ENCODE measurements at places on chromosomes 5 and 9.

DNA sequence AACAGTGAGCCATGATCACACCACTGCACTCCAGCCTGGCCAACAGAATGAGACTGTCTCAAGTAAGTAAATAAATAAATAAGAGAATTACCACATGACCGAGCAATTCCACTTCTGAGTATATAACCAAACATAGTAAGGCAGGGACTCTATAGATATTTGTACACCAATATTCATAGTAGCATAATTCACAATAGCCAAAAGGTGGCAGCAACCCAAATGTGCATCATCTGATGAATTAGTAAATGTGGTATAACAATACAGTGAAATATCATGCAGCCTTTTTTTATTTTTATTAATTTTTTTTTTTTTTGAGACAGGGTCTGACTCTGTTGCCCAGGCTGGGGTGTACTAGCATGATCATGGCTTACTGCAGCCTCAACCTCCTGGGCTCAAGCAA, 33.1 kb downstream of the ALDH7A1 start:
- DNase-seq, result no peak

DNA sequence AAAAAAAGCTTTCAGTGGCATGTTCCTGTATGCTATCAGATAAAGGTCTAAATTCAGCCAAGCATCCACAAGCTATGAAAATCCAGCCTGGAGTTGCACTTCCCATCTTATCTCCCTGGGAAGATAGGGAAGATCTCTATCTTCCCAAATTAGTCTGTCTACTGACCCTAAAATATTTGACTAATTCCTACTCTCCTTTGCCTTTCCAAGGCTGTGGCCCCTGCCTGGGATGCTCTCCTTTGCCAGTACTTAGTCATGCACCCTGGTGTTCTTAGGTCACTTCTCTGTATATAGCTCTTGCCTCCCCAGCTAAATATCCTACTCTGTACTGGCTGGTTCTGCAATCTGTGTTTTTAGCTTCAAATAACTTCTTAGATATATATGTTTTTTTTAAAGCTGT, 44.0 kb upstream of the PLPP1 start:
- DNase-seq, result no peak

DNA sequence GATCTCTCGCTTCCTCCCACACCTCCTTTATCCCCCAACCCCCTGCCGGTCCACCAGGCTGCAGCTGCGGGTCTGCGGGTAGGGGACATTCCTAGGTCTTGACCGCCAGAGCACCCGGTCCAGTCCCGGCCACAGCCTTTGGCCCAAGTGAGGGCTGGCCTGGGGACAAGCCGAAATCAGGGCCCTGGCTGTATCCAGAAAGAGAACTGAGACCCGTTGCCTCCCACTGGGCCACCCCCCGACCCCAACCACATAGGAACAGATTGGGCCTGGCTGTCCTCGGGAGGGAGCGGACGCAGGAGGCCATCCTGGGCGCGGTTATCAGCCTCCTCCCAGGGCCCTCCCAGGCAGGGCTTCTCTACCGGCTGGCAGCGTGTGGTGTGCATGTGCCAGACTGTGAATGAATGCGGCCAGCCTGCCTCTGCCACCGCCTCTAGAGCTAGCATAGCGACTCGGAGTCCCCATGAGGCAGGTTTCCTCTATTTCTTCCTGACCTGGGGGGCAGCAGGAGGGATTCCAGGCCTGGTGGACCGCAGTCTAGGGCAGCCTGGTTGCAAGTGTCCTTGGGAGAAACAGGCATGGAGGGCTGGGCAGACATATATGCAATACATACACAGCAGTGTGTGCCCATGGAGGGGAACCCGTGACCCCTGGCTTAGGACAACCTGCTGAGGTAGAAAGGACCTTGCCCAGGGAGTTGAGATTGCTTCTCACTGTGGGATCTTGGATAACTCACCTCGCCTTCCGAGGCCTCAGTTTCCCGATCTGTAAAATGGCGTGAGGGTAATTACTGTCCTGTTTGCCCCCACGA, 1.2 kb downstream of the N4BP3 start:
- DNase-seq, result peak; percentile 24

DNA sequence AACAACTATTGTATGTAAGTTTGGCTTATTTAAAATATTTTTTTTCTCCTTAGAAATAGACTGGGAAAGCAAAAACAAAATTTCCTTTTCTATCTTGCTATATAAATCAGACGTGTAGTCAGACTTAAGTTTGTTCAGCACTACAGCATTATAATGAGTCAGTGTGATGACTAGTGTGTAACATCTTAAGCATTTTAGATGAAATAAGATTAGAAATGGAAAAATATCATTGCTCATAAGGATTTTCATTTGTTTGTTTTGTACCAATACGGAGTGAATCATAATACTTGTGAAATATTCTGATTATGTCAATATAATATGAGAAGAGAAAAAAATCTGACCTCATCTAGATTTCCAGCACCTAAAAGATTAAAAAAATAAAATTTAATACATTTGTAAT, 64.7 kb upstream of the RICTOR start:
- no peak for DNase-seq

GRCh38 chr5:14365831-14366430, 215.7 kb upstream of the OTULINL start:
- DNase-seq, result no peak

DNA sequence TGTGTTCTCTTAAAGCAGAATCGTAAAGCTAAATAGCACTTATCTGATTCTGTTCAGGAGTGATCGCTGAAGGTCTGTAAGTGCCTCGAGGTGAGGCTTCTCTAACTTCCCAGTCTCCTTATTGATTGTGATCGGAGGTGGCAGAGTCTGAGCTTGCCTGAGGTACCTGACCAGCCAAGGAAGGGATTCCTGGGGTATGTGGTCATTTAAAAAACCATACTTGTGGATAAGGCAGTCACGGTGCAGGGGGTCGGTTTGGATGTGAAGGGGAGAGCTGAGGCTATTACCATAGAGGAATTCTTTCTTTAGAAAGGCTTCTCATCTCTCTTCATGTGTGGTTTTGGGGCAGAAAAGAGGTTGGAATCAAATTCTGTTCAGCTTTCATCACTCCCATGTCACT, 193.7 kb downstream of the TLE4 start:
- DNase-seq, result no peak
